NCI-H187 treated with DMSO at 0.1 percent for 48 hours (cell line): ENCODE measurements at places on chromosomes 6 and 20.

DNA sequence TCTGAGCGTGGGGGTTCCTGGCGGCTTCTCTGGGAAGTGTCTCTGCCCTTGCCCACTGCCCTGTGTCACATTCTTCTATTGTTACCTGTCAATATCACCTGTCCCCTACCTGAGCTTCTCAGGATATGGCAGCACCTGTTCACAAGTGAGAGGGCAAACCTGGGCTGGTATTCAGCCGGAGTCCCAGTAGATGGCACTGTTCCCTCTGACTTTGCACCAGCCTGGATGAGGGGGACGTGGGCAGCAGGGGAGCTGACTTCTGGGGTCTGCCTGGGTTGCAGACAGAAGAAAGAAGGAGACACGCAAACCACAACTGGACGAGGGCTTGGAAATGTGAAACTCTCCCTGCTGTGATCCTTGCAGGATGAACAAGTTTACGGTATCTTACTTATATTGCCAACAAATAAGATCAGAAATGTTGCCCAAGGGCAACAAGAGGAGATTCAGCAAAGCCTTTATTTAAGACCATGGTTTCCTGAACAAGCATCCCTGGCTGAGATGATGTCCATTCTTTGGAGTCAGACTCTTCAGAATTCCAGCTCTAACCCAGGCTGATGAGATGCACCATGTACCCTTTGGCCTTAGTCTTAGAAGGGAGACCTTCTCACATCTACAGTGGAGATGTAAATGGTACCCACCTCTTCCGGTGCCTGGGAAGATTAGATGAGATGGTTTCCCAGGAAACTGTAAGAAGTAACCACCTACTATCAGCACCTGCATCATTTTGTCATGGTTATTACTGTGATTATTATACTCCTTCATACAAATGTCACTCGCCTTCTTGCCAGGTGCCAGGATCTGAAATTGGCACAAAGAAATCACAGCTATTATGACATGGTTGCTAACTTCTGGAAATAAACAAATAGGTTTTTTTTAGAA is 400.0 kb upstream of the CDH4 start:
- DNase-seq, result no peak

GRCh38 chr20:6045566-6045965 is 8.3 kb downstream of the LRRN4 start:
- no peak for DNase-seq

- no peak for DNase-seq
Observed at GRCh38 chr20:10665791-10666190, 8.0 kb downstream of the JAG1 start.

DNA sequence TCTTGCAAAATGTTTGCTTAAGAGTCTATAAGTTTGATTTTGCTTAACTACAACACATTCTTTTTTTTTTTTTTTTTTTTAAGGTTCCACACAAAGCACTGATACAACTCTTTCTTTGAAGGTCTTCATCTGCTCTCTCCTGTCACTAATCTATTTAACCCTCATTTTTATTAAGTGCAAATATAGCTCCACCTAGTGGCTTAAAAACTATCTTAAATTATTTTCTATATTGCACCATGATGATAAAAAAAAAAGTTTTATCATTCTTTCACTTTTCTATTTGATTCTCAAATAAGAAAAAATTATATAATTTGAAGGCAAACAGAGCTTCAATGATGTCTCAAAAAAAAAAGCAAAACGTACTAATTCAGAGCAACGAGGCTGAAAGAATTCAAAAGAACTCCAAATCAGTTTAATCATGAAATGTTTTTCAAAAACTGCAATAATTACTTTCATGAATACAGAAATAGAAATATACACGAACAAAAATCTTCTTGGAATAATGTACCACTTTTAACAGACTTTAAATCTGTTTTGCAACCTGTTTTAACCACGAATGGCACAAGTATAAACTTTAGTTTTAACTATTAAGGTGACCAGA is 12.8 kb downstream of the ESF1 start:
- no peak for DNase-seq

DNA sequence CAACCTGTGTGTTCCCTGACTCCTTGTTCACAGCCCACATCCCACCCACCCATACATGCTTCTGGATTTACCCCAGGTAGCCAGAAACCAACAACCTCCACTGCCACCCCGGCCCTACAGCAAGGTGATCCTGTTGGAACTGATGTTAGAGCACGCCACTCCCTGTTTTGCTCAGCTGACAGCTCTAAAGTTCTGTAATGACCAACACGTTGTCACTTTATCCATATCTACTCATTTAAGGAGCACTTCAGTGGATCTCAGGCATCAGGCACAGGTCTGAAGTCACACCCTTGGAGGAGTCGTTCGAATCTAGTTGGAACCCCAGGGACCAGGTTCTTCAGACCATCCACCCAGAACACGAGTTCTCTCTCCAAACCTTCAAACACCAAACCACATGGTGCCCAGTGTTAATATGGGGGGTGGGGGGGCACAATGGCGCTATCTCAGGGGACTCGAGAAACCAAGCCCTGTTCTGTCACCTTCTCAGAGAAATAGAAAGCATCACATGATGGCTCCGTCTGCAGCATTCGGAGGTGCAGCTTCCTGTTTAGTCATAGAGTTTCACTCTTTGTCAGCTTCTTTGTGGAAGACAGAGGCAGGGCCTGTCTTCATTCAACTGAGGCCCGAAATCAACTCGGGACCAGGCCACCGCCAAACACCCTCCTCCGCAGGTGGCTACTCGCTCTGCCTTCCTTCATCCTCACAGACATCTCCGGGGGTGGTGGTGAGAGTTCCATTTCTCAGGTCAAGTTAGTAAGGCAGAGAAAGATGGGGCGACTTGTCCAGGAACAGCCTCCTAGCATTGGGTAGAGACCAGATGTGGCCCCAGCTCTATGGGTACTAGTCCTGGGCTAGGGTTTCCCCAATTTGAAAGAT is 142.2 kb downstream of the NFATC2 start:
- no peak for DNase-seq

DNA sequence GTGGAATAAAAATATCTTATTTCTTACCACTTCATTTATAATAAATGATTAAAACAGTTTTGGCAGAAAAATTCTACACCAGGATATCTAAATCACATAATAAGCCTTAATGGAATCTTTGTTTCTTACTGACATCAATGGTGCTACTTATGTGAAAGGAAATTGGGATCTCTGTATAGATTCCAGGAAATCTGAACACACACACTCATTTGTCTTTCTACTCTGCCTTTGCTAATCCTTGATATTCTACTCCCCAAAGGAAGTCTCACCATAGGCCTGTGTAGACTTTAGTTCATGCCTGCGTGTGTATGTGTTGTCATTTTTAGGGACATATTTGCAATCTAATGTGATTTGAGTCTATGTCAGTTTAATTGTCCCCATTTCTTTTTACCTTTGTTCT is 7.9 kb downstream of the ADGRB3 start:
- no peak for DNase-seq

DNA sequence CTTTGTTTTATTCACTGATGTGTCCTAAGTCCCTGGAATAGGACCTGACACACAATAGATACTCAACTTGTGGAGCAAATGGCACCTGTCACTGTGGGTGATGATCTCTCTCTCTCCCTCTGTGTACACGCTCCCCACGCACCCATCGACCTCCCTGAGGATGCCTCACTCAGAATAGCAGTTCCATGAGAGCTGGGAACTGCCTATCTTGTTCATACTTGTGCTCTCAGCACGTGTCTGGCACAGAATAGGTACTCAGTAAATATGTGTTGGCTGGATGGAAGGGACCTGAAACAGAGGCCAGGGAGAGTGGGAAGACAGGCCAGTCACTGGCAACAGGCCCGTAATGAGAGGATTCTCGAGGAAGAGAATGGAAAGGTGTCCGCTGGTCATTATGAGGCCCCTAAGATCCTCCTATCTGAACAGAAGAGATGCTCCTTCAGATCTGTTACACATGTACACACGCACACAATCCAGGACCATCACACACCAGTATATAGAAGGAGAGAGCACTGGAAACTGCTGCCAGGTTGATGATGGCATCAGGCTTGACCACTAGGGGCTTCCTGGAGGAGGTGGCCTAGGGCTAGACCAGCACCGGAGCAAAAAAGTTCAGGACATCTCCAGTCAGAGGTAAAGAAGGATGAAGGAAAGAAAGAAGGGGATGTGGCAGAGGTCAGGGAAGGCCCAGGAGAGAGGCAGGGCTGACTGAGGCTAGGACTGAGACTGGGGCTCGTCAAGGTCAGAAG is 30.9 kb downstream of the VEGFA start:
- DNase-seq, result no peak

DNA sequence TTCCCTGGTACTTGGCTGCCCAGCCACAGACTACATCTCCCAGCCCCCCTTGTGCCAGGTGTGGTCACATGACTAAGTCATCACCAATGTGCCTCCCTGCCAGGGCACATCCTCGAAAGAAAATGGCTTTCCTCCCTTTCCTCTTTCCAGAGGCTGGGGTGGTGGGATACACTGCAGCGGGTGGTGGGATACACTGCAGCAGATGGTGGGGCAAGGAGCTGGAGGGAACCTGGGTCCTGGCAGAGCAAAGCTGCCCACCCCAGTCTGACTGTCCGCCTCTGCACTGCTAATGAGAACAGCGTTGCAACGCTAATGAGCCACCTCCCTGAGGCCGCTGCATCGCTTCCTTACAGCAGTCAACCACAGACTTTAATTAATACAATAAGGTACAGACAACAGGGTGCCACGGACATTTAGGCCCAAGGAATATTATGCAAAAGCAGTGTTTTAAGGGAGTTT is 125.3 kb downstream of the PREX1 start:
- DNase-seq, result no peak

DNA sequence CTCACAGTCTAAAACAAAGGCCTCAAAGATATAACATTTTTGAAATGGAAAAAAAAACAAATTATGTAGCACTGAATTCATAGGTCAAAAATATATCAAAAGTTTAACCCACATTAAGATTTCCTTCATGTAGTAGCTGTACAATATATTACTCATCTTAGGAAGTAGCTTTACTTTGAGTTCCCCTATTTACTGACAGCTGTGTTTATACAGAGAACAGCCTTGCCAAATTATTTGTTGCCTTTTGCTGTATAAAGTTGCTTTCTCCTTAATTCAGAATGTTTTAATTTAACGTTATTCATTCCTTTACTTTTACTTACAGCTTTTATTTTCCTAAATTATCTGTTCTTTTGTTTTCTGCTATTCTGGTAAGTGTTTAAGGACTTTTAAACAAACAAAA is 181.0 kb downstream of the COL12A1 start:
- DNase-seq, result no peak

DNA sequence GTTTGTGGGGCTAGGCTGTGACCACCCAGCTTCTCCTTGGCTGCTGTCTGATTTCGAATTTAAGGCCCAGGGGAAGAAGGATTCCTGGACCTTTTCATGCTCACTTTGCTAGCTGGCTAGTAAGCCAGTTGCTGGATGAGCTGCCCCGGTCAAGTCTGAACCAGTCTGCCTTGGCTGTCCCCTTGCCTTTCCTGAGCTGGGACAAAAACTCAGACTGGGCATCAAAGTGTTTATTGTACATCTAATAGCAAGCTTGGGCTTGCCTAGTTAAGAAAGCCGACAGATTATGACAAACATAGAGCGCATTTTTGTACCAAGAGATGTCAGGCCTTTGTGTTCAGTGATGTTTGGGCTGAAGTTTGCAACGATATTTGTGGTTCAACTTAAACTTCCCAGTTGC is 750 bp upstream of the PAK5 start:
- no peak for DNase-seq

- no peak for DNase-seq
Observed at GRCh38 chr6:137811121-137811915, 55.7 kb upstream of the TNFAIP3 start.

GRCh38 chr6:36682328-36683144 is 4.0 kb downstream of the CDKN1A start:
- DNase-seq, result peak; percentile 60

- no peak for DNase-seq
Observed at GRCh38 chr6:134296762-134297161, 21.1 kb downstream of the SGK1 start.

- no peak for DNase-seq
Observed at GRCh38 chr6:116933485-116933884, 56.4 kb downstream of the RFX6 start.

DNA sequence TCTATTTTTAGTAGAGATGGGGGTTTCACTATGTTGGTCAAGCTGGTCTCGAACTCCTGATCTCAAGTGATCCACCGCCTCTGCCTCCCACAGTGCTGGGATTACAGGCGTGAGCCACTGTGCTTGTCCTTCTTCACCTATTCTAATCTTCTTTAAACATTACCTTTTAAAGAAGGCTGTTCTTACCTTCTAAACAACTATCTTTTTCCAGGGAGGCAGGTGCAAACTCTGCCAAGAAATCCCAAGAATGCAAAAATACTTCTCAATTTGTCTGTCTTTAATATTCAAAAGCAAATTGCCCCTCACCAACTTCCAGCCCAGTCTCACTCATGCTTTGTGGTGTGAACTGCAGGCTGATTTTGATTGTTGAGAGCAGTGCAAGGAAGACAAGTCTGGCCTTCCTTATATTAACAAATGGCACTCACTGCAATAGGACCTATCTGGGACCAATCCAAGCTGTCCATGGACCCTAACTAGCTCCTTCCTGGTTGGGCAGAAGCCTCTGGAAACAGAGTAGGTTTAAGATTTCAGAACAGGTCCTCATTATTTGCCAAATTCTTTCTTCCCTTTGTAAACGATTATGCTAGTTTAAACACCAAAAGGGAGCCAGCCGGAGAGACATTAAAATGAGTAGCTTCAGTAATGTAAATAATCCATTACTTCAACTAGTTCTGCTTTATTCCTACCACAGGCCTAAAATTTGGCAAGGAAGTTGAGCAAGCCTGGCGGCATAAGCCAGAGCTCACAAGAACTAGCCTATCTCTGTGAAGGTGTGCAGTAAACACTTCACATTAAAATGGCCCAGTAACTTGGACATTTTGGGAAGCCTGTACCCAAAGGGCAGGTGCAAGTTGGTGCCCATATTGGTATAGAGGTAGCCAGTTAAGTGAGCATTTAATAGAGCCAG is 1.6 kb downstream of the SCAND1 start:
- no peak for DNase-seq

- no peak for DNase-seq
Observed at GRCh38 chr20:53774461-53775203, 181.0 kb upstream of the ZNF217 start.

DNA sequence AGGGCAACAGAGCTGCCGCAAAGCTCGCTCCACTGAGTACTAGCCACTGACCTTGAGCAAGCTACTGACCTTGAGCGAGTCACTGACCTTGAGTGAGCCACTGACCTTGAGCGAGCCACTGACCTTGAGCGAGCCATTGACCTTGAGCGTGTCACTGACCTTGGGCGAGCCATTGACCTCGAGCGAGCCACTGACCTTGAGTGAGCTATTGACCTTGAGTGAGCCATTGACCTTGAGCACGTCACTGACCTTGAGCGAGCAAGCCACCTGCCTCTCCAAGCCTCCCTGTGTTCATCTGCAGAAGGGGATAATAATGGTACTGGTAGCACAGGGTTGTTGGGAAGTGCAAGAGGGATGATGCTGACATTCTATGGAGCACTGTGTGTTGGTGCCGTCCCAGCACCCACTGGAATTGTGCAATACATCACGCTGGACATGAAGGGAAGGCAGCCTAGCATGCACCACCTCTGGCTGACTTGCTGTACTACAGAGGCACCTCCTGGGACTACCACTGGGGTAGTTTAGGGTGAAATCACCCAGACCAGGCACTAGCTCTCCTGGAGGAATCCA is 60.2 kb downstream of the CTCFL start:
- no peak for DNase-seq

GRCh38 chr6:26593278-26594130 is 3.2 kb upstream of the ABT1 start:
- no peak for DNase-seq

- DNase-seq, result no peak
Observed at GRCh38 chr6:108673153-108673552, 112.4 kb downstream of the FOXO3 start.

- no peak for DNase-seq
Observed at GRCh38 chr6:6810727-6811126, 222.2 kb downstream of the LY86 start.

GRCh38 chr20:58711266-58712051 is 18.9 kb downstream of the NPEPL1 start:
- no peak for DNase-seq
